Hindlimb muscle (tissue), 1 donor: ENCODE measurements at places on chromosomes 13 and 19. TPM values are rescaled to one million over a fixed set of nuclear protein-coding genes. Genes with fewer than 3 reads are reported as not detected.

DNA sequence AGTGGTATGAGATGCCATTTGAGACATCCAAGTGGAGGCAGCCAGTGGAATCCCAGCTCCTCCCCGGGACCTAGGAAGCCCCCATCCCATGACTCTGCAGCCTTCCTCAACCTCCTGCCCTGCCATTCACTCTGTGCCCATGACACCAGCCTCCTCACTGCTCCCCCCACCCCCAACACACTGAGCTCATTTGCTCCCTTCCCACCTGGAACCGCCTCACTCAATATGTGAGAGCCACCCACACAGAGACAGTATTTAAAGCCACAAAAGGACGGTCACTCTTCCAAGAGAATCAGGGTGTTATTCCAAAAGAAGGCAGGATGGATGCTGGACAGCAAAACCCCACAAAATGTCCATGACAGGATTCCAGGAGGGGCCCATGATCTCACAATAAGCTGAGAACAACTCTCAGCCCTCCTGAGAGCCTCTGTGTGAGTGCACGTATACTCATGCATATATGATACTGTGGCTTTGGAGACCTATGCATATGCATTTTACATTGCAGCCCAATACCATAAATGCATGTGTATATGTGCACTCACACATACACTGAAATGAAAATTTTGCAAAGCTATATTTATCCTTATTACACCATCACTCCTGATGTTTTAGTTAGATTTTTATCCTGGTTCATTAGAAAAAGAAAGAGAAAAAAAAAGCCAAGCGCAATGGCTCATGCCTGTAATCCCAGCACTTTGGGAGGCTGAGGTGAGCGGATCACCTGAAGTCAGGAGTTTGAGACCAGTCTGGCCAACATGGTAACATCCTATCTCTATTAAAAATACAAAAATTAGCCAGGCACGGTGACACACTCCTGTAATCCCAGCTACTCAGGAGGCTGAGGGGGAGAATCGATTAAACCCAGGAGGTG, 10.8 kb upstream of the RANBP3 start:
- DNase-seq = no peak

Gene RPS15
- 1,308 TPM for polyA plus RNA-seq

- peak; percentile 46 for DNase-seq
Observed at GRCh38 chr13:53068585-53069520, 40.2 kb downstream of the OLFM4 start.

Gene ZNF266
- 22.5 TPM for polyA plus RNA-seq

DNA sequence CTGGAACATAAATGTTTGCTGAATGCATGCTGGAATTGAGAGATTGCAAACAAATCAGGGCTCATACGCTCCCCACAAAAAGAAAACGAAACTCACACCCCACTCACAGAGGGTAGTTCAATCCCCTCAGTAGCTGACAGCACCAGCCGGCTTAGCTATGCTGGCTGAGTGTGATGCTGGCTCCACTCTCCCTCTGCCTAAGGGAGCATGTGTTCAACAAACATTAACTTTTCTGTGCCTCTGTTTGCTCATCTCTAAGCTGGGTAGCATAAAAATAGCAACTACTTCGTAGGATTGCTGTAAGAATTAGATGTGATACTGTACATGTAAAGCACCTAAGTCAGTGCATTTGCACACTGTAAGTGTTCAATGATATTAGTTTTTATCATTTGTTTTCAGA, 282.6 kb downstream of the FOXO1 start:
- no peak for DNase-seq

GRCh38 chr13:77222000-77222690, 104.7 kb downstream of the MYCBP2 start:
- DNase-seq = no peak

GRCh38 chr19:44570984-44571684, 41.7 kb upstream of the CEACAM20 start:
- DNase-seq = peak; percentile 41

DNA sequence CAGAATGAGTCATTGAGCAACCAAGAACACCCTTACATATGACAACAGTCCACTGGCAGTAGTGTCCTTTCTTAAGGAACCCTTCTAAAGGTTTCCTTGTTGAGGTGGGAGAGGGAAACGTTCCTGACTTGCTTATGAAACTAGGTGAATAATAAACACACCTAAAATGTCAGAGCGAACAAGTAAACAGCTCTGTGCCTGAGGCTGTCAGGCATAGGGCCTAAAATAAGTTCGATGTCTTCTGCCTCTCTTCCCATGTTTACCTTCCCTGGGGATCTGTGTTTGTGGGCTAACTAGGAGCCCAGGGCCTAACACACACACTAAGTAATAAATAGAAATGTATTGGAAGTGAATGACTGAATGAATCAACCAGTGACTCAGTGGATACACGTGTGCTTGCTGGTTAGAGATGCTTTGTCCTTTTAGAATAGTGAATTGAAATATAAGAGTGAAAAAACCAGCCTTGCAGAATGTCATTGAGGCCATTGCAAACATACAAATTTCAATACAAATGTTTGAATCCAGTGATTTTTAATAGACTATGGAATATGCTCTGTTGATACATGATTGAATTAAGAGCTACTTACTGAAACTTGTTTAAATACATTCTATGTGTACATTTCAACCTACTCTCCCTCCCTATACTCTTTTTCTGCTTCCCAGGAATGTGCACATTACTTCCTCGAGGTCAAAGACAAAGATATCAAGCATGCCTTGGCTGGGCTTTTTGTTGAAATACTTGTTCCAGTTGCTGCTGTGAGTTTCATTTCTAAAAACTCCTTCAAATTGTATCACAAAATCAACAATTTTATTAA, 102.9 kb downstream of the FRY start:
- DNase-seq = no peak

Gene GPR4
- polyA plus RNA-seq = 4.9 TPM

Gene TSKS
- 0.94 TPM for polyA plus RNA-seq

- peak; percentile 27 for DNase-seq
Observed at GRCh38 chr13:85223883-85224656, 575.1 kb downstream of the SLITRK6 start.

Gene CXCL17
- not detected for polyA plus RNA-seq

Gene ICAM4
- polyA plus RNA-seq = 0.45 TPM

DNA sequence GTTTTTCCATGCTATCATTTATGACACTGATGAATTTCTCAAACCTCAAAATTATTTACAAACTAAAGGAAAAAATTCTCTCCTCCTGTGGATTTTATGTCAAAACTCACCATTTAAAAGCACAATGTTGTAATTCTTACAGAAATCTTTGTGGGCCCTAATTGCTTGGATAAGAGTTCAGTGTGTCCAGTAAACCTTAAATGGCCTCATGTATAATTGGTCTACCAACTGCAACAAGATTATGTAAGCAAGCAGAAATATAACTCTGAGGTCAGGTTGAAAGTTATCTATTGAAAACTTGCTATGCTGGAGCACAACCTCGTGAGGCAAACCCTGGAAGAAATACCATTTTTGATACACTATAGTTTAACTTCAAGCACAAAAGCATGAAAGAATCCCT, 22.0 kb downstream of the VWA8 start:
- DNase-seq = no peak

- DNase-seq = no peak
Observed at GRCh38 chr19:13765395-13766094, 1.2 kb downstream of the MRI1 start.

Gene PODNL1
- polyA plus RNA-seq = 0.57 TPM

Gene ZNF835
- 3.3 TPM for polyA plus RNA-seq

GRCh38 chr19:46428239-46429135, at the start of gene PNMA8C:
PNMA8C (minus strand) TSS chr19:46428936; CDS start chr19:46428359, 577 bp downstream.
- no peak for DNase-seq

- no peak for DNase-seq
Observed at GRCh38 chr13:51221674-51222036, 543 bp upstream of the FAM124A start.

DNA sequence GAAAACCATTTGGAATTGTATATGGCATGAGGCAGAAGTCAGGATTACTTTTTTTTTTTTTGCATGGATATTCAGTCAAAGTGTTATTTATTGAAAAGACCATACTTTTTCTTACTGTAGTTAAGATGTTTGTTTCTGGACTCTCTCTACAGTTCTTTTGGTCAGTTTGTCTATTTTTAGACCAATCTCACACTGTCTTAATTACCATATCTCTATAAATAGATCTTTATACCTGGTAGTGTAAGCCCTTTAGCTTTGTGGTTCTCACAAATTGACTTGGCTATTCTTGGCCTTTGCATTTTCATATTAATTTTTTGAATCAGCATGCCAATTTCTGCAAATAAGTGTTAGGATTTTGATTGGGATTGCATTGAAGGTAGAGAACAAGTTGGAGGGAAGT, 96.8 kb downstream of the MAB21L1 start:
- no peak for DNase-seq

Gene MCEMP1
- 0.25 TPM for polyA plus RNA-seq

GRCh38 chr13:76214001-76214400, 577.9 kb downstream of the LMO7 start:
- no peak for DNase-seq

DNA sequence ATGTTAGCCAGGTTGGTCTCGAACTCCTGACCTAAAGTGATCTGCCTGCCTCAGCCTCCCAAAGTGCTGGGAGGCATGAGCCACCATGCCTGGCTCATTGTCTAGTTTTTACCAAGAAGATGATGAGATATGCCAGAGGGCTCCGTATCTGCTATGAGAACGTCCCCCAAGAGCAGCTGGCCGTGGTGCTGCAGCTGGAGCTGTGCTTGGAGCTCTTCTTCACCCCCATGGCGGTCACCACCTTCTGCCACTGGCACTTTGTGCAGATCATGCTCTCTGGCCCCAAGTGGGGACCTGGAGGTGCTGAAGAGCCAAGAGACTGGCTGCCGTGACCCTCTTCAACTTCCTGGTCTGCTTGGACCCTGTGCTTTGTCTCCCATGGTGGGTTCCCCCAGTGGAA, 36.8 kb downstream of the GPR42 start:
- DNase-seq = no peak

DNA sequence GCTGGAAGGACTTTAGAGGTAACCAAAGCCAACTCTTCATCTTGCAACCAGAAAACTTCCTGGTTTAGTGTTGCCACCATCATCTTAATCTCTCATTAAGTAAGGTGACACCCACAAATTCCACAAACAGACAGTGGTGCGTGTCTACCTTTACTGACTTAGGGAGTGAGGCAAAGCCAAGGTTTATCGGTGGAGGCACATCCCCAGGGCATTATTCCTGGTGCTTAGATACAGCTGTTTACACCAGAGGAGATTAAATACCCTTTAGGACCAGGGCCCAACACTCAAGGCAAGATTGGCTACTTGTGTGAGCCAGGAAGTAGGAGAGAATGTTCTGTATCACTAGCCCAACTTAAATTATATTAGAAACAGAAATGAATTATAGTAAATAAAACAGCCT, 9.5 kb downstream of the STOML3 start:
- DNase-seq = no peak

Gene STOML3
- polyA plus RNA-seq = not detected

DNA sequence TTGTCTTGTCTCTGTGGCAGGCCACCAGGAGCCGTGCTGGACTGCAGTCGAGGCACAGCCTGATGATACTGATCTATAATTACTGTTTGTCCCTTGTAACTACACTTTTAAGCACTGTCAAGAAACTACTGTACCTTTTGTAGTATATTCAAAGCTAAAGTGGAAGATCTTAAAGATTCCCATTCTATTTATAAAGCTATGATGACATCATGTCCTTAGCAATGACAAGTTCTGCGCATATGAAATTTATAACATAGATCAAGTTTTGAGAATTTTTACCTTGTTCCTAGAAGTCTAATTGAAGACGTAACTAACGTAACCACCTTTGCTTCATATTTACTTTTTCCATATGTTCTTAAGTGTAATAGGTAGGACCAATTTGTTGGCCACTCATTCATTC, 56.8 kb upstream of the LATS2 start:
- DNase-seq = no peak

DNA sequence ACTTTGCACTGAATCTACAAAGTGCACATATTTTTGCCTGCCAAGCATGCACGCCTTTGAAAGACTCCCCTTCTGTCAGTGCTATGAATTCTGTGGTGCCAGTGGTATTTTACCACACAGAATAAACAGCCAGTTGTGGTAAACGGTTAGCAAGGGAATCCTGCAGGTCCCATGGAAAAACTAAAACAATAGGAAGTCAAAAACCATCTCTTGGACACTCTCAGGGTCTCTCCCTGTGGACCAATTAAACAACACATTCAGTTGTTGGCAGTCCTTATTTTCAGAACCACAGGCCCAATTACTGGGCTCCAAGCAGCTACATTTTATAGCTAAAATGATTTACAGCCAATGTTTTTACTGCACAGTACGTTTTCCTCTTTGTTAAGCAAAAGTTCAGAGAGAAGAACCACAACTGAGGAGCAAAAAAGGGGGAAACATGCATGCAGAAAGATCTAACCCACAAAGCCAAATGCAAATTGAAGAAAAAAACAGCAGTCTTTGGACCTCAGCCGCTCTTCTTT, 116.9 kb downstream of the KCTD12 start:
- DNase-seq = no peak

DNA sequence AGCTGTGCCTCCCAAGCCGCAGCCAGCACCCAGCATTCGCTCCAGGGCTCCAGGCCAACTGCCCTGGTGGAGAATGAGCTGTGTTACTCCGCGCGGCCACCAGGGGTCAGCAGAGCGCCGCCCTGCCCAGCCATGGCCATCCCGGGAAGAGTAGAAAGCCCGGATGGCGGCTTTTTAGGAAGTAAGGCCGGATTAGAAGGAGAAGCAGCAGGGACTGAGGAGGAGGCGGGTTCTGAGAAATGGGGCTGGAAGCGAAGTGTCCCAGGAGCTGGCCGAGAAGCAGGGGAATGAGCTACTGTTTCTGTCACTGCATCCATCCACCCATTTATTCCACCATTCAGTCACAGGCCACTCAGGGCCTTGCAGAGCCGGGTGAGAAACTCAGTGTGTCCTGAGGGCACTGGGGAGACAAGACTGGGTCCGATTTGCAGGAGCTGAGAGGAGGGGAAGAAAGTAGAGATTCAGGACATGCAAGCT, 6.6 kb upstream of the NPAS1 start:
- DNase-seq = peak; percentile 70

Gene CEBPA
- polyA plus RNA-seq = 10.9 TPM
